ENCODE measurements at places on chromosomes 7 and 10. TPM values are rescaled to one million over a fixed set of nuclear protein-coding genes. Genes with fewer than 3 reads are reported as not detected.

GRCh38 chr10:71750124-71750841 is 23.0 kb downstream of the VSIR start:
- peaks cover 98% of the 10 kb centered on the region for H3K4me1 ChIP-seq
- H3K27ac ChIP-seq, result peak overlapping the region; percentile 96
- H3K36me3 ChIP-seq, result no peaks in the 10 kb centered on the region
- no peak for DNase-seq

GRCh38 chr7:8205537-8205936 is 56.4 kb downstream of the ICA1 start:
- no peaks in the 10 kb centered on the region for H3K27me3 ChIP-seq
- no peak overlapping the region for H3K4me3 ChIP-seq
- no peaks in the 10 kb centered on the region for H3K4me1 ChIP-seq
- no peaks in the 10 kb centered on the region for H3K36me3 ChIP-seq
- H3K27ac ChIP-seq, result no peak overlapping the region

The RBM20 gene
- not detected for polyA plus RNA-seq

The ADGRA1 gene
- polyA plus RNA-seq, result not detected

The NAPEPLD gene
- 6.5 TPM for polyA plus RNA-seq
